Pancreas (tissue), 10 donors: ENCODE measurements at places on chromosomes 1 and 21. TPM values are rescaled to one million over a fixed set of nuclear protein-coding genes. Genes with fewer than 3 reads are reported as not detected.

DNA sequence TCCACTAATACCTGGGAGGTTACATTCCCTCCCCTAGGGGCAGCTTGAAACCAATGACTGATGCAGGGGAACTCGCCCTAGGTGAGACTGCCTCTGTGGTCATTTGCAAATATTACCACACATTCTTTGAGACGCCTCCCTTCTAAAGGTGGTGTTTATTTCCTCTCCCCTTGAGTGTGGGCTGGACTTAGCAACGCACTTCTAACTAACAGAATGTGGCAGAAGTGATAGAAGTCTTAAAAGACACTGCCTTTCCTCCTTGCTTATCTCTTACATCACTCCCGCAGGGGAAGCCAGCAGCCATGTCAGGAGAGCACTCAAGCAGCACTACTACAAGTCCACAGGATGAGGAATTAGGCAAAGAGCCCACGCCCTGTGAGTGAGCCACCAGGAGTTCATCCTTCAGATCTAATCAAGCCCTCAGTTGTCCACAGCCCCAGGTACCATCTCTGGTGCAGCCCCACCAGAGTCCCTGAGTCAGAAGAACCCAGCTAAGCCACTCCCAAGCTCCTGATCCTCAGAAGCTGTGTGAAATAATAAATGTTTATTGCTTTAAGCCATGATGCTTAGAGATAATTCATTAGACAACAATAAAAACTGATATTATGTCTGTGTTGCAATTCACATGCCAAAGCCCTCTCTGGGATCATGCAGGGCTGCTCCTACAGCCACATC is 14.8 kb upstream of the MATN1 start:
- H3K36me3 ChIP-seq: no peaks in the 10 kb centered on the region
- H3K27ac ChIP-seq: no peak overlapping the region
- H3K27me3 ChIP-seq: no peaks in the 10 kb centered on the region
- H3K4me3 ChIP-seq: no peak overlapping the region
- H3K4me1 ChIP-seq: no peaks in the 10 kb centered on the region
- no peak for DNase-seq

DNA sequence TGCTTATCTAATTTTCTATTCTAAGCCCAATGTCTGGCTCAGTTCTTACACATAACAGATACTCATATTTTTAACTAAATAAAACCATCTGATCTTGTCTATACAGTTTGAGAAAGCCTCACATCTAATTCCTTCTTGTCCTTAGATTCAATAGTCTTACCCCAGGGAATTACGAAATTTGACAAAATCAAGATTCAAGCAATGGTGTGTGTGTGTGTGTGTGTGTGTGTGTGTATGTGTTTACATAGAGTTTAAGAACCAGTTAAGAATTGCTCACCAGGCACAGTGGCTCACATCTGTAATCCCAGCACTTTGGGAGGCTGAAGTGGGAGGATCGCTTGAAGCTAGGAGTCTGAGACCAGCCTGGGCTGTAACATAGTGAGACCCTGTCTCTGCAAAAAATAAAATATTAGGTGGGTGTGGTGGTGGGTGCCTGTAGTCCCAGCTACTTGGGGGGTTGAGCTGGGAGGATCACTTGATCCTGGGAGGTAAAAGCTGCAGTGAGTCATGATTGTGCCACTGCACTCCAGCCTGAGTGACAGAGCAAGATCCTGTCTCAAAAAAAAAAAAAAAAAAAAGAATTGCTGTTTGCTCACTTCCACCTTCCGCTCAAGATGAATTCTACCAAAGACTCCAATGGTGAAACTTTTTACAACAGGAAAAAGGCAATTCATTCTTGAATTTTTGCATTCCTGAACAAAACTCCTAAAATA is 6.2 kb downstream of the WDR64 start:
- DNase-seq: no peak
- H3K27ac ChIP-seq: no peak overlapping the region
- no peaks in the 10 kb centered on the region for H3K36me3 ChIP-seq
- no peaks in the 10 kb centered on the region for H3K4me1 ChIP-seq
- H3K4me3 ChIP-seq: no peak overlapping the region

DNA sequence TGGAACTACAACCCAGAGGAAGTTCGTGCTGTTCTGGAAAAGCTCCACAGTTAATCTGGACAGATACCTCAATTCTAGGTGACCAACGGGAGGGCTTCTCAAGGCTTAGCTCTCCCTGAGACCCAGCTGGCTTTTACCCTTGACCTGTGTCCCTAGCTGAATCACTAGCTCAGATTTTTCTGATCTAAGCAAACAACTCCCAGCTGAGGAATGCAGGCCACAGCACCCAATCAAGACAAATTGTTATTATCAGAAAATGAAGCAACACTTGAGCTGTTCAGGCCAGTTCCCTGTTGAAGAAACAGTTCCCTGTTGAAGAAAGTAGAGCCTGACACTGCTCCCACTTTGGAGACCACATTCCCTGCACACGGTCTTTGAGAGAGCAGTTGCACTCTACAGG is 16.0 kb downstream of the DIO1 start:
- no peak overlapping the region for H3K4me3 ChIP-seq
- no peaks in the 10 kb centered on the region for H3K36me3 ChIP-seq
- no peaks in the 10 kb centered on the region for H3K4me1 ChIP-seq
- DNase-seq: no peak
- no peaks in the 10 kb centered on the region for H3K27me3 ChIP-seq

GRCh38 chr1:240635466-240636256 is 23.7 kb upstream of the GREM2 start:
- no peaks in the 10 kb centered on the region for H3K27me3 ChIP-seq
- no peaks in the 10 kb centered on the region for H3K4me1 ChIP-seq
- no peak overlapping the region for H3K27ac ChIP-seq
- no peaks in the 10 kb centered on the region for H3K36me3 ChIP-seq

- DNase-seq: no peak
- H3K36me3 ChIP-seq: no peaks in the 10 kb centered on the region
- no peak overlapping the region for H3K27ac ChIP-seq
- H3K4me1 ChIP-seq: no peaks in the 10 kb centered on the region
- H3K27me3 ChIP-seq: no peaks in the 10 kb centered on the region
These were observed 349.4 kb upstream of the RUNX1 start for GRCh38 chr21:35398346-35398982.

Gene OR2G6
- not detected for polyA plus RNA-seq

- no peaks in the 10 kb centered on the region for H3K27me3 ChIP-seq
- H3K27ac ChIP-seq: no peak overlapping the region
- H3K4me1 ChIP-seq: peaks cover 60% of the 10 kb centered on the region
- no peaks in the 10 kb centered on the region for H3K36me3 ChIP-seq
- no peak for DNase-seq
- H3K4me3 ChIP-seq: no peak overlapping the region
These were observed 31.1 kb downstream of the HUNK start for GRCh38 chr21:31903896-31904295.

GRCh38 chr1:11719313-11720032 is 16.5 kb upstream of the AGTRAP start:
- H3K4me1 ChIP-seq: no peaks in the 10 kb centered on the region
- peak; percentile 88 for DNase-seq
- H3K4me3 ChIP-seq: peak overlapping the region; percentile 50
- H3K27ac ChIP-seq: no peak overlapping the region

- H3K27ac ChIP-seq: no peak overlapping the region
- no peaks in the 10 kb centered on the region for H3K36me3 ChIP-seq
- H3K4me3 ChIP-seq: no peak overlapping the region
- DNase-seq: no peak
These were observed 8.0 kb upstream of the FAM20B start for GRCh38 chr1:179017383-179018326.

Gene KRTAP19-3
- polyA plus RNA-seq: not detected

Gene MTMR11
- polyA plus RNA-seq: 4.9 TPM

GRCh38 chr1:61808968-61809367 is 66.7 kb downstream of the PATJ start:
- no peaks in the 10 kb centered on the region for H3K36me3 ChIP-seq
- H3K27me3 ChIP-seq: no peaks in the 10 kb centered on the region
- no peak overlapping the region for H3K4me3 ChIP-seq
- no peak overlapping the region for H3K27ac ChIP-seq

DNA sequence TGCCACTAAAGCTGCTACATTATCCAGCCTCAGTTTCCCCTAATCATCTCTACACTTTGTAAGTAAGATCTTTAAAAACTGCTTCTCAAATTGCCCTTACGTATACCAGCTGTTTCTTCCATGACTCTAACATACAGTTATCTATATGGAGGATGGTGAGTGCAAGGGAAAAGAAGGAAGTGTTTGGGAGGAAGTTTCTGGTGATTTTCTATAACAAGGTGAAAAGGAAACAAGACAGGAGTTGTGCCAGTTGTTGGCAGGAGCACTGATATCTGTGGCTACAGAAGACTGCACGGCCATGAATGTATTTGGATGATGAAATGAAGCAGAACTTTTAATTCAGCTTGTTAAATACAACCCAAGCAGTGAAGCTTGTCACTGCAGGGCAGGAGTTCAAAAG is 32.3 kb upstream of the NHLH2 start:
- DNase-seq: no peak
- no peak overlapping the region for H3K27ac ChIP-seq
- no peaks in the 10 kb centered on the region for H3K27me3 ChIP-seq
- no peak overlapping the region for H3K4me3 ChIP-seq
